ENCODE measurements at places on chromosomes 2 and 18.

GRCh38 chr2:122565364-122565763, 809.9 kb downstream of the TSN start:
- DNase-seq, result no peak

DNA sequence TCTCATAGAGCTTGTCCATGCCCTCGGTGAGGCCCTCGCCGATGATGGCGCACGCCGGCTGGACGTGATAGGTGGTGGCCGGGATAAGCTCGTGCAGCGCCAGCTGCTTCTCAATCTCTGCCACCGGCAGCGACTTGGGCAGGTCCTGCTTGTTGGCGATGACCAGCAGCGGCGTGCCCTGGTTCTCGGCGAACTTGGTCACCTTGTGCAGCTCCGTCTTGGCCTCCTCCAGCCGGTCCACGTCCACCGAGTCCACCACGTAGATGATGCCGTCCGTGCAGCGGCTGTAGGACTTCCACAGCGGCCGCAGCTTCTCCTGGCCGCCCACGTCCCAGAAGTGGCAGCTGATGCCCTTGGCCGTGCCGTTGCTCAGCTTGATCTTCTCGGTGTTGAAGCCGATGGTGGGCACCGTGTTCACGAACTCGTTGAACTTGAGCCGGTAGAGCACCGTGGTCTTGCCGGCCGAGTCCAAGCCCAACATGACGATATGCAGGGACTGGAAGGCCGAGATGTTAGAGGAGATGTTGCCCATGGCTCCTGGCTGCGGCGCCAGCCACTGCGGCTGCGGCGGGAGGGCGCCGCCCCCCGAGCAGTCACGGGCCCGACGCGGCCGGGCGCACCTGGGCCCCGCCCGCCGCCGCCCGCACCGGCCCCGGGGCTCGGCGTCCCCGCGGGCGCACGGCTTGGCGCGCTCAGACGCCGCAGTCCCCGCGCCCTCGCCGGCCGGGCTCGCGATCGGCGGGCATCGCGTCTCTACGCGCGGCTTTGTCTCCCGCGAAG, 636 bp downstream of the ARL4C start:
- DNase-seq, result peak; percentile 4

DNA sequence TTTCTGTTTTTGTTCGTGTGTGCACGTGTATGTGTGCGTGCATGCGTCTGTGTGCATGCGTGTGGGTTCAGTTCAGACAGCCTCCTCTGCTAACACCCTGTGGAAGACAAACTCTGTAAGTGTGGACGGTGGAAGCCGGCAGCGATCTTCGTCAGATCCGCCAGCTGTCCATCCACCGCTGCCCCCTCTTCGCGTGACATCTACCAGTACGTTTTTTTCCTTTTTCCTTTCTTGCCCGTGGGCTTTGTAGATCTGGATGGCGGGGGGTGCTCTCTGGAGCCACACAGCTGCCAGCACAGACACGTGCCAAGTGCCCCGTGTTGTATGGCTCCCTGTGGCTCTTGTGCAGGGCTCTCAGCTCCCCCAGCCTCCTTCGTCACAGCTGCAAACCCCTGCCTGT, 32.3 kb downstream of the ITGB1BP1 start:
- DNase-seq, result no peak

GRCh38 chr2:238127165-238128060, 11.1 kb upstream of the KLHL30 start:
- DNase-seq, result no peak

GRCh38 chr2:38862476-38862875, 13.3 kb downstream of the DHX57 start:
- DNase-seq, result no peak

DNA sequence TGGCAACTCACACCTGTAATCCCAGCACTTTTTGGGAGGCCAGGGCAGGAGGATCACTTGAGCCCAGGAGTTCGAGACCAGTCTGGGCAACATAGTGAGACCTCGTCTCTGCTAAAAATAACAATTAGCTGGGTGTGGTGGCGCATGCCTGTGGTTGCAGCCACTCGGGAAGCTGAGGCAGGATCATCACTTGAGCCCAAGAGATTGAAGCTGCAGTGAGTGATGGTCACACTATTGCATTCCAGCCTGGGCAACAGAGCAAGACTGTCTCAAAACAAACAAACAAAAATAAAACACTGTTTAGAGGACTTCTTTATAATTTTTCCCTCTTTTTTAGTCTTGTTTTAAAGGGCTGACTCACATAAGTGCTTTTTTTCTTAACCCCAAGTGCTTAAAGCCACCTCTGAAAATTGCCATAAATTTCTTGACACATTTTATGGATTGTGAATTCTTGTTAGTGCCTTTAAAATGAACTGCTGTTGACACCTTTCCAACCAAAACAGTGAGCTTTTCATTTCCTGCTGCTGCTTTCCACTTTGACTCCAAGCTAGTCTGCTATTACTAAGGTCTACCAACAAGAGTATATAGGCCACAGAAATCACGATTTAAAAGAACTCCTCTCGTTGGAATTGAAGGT, 41.7 kb downstream of the CYP20A1 start:
- DNase-seq, result no peak

DNA sequence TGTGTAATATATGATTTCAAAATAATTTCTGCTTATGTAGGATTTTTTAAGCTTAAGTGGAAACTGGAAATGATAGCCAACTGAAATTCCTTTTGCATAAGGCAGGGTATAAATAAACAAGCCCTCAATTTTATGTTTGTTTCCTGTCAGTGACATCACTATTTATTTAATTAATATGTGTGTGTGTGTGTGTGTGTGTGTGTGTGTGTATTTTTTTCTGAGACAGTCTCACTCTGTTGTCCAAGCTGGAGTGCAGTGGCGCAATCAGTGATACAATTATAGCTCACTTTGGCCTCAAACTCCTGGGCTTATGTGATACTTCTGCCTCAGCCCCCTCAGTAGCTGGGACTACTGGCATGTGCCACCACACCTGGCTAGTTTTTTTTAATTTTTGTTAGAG, 29.3 kb upstream of the CYP20A1 start:
- no peak for DNase-seq

- DNase-seq, result no peak
Measured at GRCh38 chr2:240319855-240320203, 115.6 kb upstream of the GPC1 start.

DNA sequence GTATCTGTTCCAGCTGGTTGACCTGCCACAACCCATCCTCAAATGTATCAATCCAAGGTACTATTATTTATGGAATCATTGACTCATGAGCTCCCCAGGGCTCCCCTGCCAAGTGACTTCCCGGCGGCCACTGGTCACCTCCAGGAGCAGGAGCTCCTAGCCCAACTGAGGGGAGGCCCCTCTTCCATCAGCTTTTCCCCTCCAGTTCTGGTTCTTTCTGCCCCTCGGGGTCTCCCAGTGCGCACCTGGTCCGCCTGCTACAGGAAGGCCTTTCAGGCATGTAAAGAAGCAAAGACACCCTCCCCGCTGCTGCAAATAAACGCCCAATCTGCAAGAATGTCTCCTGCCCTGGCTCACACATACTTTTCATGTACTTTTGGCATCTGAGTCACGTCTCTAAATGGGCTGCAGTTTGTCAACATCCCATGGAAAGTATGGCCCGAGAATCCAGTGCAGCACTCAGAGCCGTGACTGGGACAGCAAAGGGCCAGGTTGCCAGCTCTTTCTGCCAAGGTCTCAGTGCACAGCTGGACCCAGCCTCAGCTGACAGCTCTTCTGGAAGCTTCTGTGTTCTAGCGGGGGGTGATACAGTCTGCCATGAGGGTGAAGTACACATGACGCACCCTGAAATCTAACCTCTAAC, 41.4 kb downstream of the KLHL29 start:
- no peak for DNase-seq

DNA sequence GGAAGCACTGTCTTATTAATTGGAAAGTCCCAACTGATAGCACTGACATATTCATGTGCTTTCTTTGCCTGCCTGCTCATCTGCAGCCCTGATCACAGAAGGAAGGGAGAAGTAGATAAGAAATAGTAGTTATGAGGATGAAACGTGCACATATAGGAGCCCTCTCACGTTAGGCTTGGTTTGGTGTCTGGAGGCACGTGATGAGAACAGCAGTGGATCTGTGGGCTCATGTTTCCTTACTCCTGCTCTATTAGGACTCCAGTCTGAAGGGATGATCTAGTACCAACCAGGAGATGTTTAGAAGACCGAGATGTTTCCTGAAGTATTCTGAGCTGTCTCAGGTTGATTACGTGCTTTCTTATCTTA, 84.9 kb downstream of the MAP4K4 start:
- no peak for DNase-seq

GRCh38 chr2:215920244-215921100, 92.9 kb downstream of the MREG start:
- peak; percentile 72 for DNase-seq

- no peak for DNase-seq
Measured at GRCh38 chr2:217366966-217367365, 507.1 kb upstream of the TNP1 start.

GRCh38 chr2:205014201-205014600, 468.9 kb downstream of the PARD3B start:
- no peak for DNase-seq

GRCh38 chr2:30612371-30612770, 165.3 kb downstream of the LCLAT1 start:
- DNase-seq, result no peak

GRCh38 chr2:207092818-207093217, 72.9 kb downstream of the KLF7 start:
- no peak for DNase-seq

GRCh38 chr2:36516136-36516870, 81.7 kb downstream of the FEZ2 start:
- no peak for DNase-seq

DNA sequence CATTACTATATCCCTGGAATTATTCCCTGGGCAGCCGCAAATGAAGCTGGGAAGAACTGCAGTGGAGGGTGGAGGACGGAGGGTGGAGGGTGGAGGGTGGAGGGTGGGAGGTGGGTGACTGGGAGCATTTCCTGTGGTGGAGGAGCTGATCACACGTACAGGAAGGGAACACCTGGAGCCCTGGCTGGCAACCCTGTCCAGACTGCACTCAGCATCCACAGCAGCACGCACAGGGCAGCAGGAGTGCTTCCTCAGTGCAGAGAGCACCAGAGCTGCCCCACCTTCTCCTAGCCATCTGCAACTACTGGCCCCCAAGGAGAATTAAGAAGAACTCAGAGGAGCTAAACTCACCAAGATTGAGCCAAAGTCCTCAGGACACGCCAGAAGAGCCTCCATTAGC, 249.9 kb downstream of the EIPR1 start:
- DNase-seq, result peak; percentile 61

DNA sequence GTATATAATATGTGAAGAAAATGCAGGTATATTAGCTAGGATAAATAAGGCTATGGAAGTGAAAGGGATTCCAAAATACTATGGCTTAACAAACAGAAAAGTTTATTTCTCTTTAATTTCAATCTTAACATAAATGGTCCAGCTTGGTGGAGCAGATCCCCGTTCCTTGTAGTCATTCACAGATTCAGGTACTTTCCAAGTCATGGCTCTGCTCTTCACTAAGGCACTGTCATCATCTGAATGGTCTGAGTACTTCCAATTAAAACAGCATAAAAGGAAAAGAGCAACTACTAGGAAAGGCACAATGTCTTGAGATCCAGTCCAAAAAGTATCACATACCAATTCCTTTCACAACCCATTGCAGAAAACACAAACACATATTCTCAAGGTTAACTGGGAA, 63.4 kb downstream of the OLA1 start:
- DNase-seq, result no peak

DNA sequence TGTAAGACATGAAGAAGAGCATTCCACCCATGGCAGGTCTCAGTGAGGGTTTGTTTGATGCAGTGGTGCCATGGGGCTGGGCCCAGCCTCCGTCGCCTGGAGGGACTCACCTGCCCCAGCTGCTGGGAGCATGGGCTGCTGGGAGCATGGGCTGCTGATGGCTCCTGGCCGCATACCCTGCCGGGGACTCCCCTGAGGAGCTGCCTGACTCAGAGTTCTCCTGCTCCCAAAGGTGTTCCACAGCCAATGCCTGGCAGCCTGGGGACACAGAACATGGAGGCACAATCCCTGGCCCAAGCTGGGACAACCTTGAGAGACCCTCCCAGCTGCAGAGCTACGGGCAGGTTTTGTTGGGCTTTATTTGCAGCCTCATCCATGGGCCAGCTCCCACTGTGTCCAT, 108.4 kb downstream of the COPS8 start:
- DNase-seq, result no peak

DNA sequence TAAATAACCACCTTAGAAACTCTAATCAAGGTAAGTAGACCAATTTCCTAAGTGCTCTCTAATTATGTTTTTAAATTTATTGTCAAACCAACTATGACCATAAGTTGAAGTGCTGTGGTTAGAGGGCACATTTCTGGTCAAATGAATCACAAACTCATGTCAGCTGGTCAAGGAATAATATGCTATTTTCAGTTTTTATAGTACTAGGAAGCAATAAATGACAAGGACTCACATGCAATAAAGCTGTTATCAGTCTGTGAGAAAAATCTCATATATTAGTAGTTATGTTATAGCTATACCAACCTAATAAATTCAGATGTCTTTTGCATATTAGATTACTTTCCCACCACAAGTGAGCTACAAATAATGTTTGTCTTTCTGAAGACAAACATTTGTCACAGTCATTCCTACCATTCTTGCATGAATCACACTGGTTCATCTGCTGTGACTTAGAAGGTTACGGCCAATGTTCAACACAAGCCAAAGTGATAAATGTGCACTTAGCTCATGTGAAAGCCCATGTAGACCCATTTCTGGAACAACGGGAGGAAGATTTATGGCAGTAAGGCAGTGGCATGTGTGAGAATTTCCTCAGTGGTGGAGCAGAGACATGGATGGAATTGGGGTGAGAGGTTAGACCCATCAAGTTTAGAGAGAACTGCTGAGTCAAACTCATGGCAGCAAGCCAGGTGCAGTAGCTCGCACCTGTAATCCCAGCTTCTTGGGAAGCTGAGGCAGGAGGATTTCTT, 27.4 kb upstream of the CCNYL1 start:
- DNase-seq, result no peak

- DNase-seq, result no peak
Measured at GRCh38 chr2:39144416-39144815, 23.6 kb upstream of the SOS1 start.

DNA sequence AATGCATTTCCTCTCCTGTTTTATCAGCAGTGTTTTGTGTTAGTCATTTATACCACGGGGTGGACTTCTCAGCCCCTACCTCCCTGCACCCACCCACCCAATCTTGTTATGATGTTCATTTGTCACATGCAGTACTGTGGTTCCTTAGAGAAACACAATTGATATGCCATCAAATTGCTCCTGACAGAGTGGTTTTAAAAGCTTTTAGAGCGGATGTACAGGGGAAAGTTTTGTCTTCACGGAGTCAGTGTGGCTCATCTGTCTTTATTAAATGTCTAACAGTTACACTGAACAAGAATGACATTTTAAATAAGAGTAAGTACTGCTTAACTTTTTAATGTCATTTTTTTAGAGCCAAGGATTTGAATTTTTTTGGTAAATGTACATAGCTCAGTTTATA, 156.9 kb downstream of the LRRTM1 start:
- no peak for DNase-seq

DNA sequence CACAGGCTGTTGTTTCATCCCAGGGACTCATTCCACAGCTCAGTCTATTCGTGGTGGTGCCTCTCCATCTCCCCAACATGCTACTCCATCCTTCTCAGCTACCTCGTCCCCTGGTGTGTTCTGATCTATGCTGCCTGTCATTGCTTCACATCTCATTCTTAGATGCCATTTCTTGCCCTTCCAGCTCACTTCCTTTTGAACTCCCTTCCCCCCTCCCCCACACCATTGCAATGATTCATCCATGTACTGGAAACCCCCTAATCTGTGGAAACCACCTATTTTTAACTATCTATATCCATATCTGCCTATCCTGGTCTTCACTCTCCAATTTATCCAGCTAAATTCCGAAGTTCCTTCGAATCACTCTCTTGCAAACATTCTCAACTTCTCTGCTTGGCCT, 65.7 kb upstream of the PARD3B start:
- DNase-seq, result no peak

- DNase-seq, result peak; percentile 75
Measured at GRCh38 chr2:145146691-145147090, 626.8 kb upstream of the ZEB2 start.
